CD4-positive, alpha-beta T cell treated with Interleukin-10 for 1 hour (primary cell): ENCODE measurements at places on chromosomes 5 and 9.

DNA sequence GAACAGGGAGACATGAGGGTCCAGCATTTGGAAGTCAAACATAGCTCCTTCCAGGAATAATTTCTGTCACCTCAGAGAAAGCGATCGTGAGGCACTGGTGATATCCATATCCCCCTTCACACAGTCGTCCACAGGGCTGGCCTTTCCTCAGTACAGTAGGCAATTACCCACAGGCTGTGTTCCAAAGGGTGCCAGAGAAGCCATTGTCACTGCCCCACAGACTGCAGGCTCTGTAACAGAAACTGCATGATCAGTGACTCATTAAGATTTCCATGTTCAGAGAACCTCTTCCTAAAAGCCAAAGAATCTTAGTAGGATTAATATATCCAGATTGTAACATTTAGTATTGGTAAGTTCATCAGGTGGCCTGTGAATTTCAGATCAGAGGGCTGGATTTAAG is 127.6 kb downstream of the RPS23 start:
- no peak for DNase-seq

GRCh38 chr9:136694163-136694871 is 7.1 kb upstream of the AGPAT2 start:
- DNase-seq = no peak

GRCh38 chr9:94554439-94555331 is at the start of gene PCAT7:
PCAT7 (plus strand) TSS chr9:94555083.
- DNase-seq = peak; percentile 23

DNA sequence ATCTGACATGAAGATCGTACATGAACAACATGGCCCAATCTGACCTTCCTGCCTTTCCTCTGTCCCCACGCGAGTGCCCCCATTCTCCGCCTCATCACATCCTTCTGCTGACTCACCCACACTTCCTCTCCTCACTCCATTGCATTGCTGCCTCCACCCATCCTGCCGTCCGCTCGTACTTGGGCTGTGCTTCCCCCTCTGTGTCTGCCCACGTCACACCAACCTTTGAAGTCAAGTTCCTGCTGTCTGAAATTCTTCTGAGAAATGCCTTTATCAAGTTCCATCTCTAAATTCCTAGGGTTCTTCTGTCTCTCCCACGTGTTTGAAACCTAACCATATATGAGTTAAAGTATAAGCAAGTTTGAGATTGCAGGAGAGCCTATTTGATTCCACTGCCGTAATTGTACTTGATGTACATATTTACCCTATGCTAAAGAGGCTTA is 18.0 kb upstream of the STARD4 start:
- DNase-seq = peak; percentile 90

DNA sequence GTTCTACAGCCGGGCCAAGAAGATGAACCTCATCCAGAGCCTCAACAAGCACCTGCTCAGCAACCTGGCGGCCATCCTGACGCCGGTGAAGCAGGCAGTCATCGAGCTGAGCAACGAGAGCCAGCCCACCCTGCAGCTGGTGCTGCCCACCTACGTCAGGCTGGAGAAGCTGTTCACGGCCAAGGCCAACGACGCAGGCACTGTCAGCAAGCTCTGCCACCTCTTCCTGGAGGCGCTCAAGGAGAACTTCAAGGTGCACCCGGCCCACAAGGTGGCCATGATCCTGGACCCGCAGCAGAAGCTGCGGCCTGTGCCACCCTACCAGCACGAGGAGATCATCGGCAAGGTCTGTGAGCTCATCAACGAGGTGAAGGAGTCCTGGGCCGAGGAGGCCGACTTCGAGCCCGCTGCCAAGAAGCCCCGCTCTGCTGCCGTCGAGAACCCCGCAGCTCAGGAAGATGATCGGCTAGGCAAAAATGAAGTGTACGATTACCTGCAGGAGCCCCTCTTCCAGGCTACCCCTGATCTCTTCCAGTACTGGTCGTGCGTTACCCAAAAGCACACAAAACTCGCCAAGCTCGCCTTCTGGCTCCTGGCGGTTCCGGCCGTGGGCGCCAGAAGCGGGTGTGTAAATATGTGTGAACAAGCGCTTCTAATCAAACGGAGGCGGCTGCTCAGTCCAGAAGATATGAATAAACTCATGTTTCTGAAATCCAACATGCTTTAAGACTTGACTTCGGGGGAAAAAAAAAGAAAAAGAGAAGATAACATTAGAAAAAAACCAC is 28.5 kb downstream of the AMBP start:
- no peak for DNase-seq

DNA sequence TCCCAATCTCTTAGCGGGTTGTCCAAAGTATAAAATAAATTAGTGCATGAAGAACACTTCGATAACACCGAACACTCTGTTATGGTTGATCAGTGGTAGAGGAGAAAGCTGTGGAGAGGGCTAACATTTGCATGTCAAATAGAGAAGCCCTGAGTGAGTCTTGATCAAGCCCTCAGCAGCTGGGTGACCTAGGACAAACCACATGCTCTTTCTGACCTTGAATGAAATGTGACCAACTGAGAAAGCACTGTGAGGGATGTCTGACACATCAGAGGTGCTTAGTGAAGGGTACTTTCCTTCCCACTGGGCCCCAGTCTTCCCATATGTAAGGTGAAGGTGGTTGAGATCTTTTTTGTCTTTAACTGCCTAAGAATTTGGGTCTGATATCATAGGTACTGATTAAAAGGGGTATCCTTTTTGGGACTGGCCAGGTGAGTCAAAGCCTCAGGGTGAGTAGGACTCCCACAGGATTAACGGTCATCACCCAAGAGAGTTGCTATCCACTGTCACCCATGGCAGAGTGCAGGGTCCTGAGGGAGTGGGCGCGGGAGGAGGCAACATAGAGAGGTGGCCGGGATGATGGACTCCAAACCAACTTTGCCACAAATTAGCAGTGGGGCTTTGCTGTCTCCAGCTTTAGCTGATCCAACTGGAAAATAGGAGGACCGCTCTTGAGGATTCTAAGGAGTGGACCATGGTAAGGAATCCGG is 53.5 kb downstream of the KIF4B start:
- DNase-seq = no peak

DNA sequence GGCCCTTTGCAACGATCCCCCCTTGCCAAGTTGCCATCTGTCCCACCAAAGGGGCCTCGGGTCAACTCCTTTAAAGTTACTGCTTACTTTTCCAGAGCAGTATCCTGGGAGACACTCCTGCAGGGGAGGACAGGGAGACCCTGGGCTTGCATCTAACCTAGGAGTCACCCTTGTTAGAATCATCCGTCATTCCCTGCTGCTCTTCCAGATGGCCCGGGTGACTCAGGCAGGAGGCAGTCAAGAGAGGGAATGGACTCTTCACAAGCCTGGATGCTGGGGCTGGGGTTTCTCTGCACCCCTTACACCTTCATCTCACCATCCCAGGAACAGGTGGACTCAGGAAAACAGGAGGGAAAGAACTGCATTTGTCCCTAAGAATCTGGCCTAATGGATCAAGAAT is 175.6 kb downstream of the GABBR2 start:
- DNase-seq = no peak

- DNase-seq = no peak
Measured at GRCh38 chr5:16128944-16129343, 50.6 kb downstream of the MARCHF11 start.

GRCh38 chr9:117451311-117451710 is 36.5 kb upstream of the ASTN2 start:
- DNase-seq = no peak

DNA sequence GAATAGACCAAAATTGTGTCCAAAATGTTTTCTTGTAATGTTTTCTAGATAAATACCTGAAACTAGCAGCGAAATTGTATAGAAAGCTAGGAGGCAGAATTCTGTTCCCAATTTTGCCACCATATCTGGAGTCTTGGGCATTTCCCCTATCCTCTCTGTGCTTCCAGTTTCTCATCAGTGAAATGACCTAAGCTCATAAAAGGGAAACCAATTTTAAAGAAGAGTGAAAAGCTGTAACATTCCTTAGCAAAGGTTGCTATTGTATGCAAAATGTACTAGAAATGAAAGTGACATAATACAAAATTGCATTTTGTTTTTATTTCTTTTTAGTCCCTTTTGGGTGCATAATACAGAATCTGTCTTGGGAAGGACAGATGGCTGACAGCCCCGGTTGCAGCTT is 36.8 kb upstream of the CAST start:
- no peak for DNase-seq

- no peak for DNase-seq
Measured at GRCh38 chr5:135095871-135096270, 61.8 kb upstream of the PITX1 start.

GRCh38 chr9:76897804-76898525 is 7.9 kb downstream of the PRUNE2 start:
- no peak for DNase-seq

DNA sequence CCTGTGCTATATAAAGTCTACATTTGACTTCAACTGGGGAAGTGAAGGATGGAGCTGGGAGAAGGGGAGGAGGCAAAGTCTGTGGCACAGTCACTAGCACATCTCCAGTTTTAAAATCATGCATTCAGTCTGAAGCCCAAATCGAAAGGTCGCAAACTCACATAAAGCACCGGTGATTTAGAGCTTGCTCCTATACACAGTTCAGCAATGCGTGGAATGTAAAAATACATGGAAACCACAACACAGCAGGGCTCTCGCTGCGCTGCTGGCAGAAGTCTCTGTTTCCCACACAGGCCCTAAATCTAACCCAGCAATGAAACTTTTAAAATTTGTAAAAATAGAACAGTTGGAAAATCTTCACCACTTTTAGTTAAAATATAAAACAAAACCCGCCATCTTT is 68.2 kb downstream of the EBF1 start:
- no peak for DNase-seq

DNA sequence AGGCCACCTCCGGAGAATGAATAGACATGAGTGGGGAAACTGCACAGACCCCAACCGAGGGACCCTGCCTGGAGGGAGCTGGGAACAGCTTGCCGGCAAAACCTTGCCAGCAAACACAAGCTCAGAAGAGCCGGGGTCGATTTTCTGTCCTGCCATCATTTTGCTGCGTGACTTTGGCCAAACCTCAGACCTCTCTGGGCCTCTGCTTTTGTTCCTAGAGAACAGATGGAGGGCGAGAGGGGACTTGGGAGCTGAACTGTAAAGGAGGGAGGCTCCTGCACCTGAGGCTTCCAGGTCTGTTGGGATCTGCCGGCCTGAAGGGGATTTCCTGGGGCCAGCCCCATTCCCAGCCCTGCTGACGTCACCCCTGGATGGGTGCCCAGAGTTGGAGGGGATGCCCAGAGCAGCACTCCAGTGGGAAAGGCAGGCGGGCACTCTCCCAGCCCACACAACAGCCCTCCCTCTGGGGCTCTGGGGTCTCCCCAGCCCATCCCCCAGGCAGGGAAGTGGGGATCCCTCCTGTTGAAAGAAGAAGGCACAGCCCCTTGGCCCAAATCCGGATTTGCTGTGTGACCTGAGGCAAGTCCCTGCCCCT is 40.4 kb upstream of the SYNPO start:
- no peak for DNase-seq

GRCh38 chr9:112771359-112772214 is 21.0 kb downstream of the SNX30 start:
- DNase-seq = no peak

GRCh38 chr5:135195270-135195608 is 161.2 kb upstream of the PITX1 start:
- no peak for DNase-seq

DNA sequence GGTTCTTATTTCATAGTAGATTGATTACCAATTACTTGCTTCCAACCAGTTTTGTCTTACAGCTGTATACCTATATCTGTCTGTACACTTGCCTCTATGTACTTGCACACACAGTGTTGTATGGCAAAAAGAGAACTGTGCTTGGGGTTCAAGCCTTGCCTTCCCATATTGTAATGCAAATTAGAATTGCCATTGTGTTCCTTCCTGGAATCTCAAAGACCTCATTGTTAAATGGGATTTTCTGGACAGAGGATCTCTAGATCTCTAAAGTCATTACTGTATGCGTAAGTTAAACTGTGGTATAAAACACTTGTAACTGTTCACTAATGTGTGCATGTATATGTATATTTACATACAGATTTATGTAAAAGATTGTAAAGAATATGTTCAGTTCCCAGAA is 428.8 kb downstream of the CAAP1 start:
- no peak for DNase-seq

DNA sequence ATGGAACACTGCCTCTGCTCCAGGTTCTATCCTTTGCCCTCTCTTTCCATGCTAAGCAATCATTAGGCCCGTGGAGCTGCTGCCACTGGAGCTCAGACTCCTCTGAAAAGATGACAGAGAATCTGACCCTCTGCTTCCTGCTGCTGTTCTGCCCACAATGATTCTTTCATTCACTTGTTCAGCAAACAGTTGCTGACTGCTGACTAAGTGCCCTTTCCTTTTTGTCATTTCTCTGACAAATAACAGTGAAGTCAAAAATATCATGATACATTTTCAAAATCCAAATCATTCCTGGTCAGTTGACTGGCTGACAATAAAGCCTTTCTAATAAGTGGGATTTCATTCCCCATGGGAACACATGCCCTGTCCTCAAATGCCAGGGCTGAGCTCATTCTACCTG is 110.1 kb downstream of the SIL1 start:
- no peak for DNase-seq

GRCh38 chr5:65191554-65192135 is 290.1 kb downstream of the ADAMTS6 start:
- DNase-seq = no peak

DNA sequence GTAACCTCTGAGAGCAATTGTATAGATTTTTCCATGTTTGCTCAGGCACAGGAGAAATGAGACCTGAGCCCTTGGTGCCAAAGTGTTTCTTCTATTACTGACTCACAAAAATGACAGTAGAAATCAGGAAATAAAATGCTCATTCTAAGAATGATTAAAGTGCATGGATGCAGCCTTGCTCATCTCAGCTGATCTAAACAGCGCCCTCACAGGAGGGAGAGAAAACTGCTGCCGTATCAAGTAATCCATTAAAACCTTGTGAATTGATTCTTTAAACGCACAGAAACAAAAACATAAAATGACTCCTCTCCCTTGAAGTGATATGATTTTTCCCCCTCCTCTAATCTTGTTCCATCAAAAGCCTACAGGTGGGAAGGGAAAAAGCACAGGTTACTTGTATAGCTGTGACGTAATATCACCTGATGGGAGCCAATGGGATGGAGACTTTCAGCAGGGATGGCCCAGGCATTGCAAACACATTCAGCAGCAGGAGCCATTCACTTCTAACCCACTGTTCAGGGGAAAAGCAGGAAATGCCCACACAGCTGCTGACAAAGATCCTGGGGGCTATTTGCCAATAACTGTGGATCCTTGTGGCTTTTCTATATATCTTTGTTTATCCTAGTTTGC is 76.7 kb downstream of the PLCXD3 start:
- no peak for DNase-seq

DNA sequence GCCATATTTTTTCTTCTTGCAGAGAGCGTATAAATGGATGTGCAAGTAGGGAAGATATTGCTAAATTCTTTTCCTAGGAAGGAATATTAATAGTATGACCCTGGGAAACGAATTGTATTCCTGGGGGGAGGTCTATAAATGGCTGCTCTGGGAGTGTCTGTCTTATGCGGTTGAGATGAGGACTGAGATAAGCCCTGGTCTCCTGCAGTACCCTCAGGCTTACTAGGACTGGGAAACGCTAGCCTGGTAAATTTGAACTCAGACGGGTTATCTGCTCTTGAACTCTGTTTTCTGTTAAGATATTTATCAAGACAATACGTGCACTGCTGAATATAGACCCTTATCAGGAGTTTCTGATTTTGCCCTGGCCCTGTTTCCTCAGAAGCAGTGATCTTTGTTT is 1126.4 kb upstream of the C9orf72 start:
- DNase-seq = no peak
